ENCODE measurements at places on chromosomes 5 and 9.
A peak's percentile ranks its signal among the peaks of the same experiment; 100 is the strongest.

- no peak for DNase-seq
Observed at GRCh38 chr5:113162770-113163169, 186.2 kb downstream of the DCP2 start.

DNA sequence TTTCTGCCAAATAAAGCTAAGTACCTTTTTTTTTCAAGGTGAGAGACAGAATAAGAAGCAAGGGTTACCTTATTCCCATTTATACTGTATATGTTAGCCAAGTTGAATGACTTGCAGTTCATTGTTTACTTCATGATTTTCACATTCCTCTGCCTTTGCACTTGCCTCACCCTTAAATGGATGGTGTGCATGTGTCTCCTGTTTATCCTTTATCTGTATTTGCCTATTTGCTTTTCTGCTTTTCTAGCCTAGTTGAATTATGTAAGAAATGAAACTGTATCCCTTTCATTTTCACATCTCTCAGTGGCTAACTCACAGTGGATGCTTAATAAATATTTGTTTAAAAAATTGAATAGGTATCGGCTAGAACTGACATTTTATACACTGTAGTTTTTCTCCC, 200.8 kb upstream of the ST8SIA4 start:
- no peak for DNase-seq

DNA sequence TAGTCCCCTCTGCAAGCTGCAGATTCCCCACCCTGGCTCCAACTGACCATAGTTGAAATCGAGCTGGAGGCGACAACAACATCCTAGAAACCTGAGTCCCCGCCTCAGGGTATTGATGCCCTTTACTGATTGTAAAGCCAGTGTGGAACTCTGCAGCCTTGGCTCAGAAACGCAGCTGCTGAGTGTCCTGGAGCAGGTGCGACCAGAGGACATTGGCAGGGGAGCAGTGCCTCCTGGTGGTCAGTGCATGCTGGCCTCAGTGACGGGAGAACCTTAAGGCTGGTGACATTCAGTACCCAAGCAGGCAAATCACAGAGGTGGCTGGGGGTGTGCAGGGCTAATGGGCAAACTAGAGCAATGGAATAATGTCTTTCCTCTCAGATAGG, 20.4 kb upstream of the ZNF354B start:
- DNase-seq: peak; percentile 9

DNA sequence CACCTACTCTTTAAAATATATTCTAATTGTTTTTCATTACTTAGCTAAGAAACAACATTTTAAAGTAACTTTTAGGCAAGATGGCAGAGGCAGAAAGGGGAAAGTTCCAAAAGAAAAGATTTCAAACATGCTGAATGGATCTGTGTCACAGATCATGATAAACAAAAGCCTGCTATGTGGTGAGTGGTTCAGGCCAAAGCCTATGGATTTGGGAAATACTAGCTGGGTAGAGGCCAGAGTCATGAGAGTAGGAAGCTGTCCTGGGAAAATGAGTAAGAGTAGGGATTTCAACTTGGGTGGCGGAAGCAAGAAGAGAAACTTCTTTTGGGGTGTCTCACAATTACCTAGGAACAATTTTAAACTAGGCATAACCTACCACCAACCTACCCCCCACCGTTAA, 68.7 kb upstream of the GRHPR start:
- no peak for DNase-seq

DNA sequence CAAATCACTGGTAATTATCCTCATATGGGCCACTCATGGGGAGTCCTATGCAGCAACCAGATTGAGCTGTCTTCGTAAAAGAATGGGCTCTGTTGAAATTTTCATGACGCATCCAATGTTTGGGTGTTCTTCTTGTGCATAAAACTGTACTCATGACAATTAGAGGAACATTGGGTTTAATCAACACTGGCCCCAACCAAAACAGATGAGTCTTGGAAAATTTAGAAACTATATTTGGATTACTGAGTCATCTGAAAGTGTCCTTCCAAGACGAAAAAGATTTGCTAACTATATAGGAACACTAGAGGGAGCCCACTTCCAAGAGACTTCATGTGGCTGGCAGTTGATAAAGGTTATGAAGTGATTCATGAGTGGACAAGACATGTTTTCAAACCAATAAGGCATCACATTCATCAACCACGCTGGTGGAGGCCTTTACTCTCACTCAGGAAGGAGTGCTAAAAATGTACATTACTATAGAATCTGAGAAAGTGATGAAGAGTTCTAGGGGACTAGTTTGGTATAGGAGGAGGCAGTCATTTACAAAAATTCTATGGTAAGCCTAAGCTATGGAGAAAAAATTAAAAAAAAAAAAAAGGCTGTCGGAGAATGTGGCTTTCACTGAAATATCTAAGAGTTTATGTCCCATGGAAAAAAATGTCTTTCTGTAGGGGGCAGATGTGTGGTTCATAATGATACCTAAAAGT, 313.5 kb downstream of the PRDM9 start:
- no peak for DNase-seq

- no peak for DNase-seq
Observed at GRCh38 chr9:121862371-121863332, 211.2 kb downstream of the DAB2IP start.
